ENCODE measurements at places on chromosomes 2 and 18.
A peak's percentile ranks its signal among the peaks of the same experiment; 100 is the strongest.

GRCh38 chr2:24566630-24567029 is 75.6 kb downstream of the NCOA1 start:
- DNase-seq: no peak

GRCh38 chr2:149259136-149259535 is 71.3 kb upstream of the LYPD6 start:
- no peak for DNase-seq

GRCh38 chr2:59658906-59659635 is 894.4 kb downstream of the BCL11A start:
- no peak for DNase-seq

DNA sequence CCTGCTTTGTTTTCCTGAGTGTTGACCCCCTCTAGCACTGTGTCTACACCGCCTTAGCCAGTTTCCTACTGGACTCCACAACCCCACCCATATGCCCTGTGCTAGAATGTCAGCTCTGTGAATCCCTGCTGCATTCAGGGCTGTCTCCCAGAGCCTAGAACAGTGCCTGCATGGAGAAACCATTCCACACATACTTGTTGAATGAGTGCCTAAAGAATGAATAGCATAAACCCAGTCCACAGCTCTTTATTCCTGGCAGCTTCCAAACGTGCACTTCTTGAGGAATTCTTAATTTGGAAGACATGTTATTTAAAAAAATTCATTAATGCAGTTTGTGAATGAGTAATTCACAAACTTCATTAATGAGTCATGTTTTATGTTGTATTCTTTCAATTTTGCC is 6.5 kb upstream of the NAPG start:
- no peak for DNase-seq

DNA sequence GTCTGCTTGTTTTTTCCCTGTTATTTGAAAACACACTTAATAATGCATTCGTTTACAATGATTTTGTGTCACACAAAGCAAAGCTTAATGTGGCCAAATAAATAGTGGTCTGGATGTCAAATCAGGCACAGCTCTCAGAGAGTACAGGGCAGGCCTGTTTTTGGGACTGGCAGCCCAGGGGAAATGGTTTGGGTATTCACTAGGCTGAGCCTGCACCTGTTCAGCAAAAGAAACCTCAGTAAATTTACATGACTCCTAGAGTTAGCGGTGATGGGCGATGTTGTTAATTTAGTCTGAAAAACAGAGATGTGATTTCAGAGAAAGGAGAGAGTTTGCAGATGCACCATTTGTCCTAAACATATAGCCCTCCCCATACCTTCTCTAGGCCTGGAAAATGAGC is 197.1 kb downstream of the ALK start:
- DNase-seq: no peak

DNA sequence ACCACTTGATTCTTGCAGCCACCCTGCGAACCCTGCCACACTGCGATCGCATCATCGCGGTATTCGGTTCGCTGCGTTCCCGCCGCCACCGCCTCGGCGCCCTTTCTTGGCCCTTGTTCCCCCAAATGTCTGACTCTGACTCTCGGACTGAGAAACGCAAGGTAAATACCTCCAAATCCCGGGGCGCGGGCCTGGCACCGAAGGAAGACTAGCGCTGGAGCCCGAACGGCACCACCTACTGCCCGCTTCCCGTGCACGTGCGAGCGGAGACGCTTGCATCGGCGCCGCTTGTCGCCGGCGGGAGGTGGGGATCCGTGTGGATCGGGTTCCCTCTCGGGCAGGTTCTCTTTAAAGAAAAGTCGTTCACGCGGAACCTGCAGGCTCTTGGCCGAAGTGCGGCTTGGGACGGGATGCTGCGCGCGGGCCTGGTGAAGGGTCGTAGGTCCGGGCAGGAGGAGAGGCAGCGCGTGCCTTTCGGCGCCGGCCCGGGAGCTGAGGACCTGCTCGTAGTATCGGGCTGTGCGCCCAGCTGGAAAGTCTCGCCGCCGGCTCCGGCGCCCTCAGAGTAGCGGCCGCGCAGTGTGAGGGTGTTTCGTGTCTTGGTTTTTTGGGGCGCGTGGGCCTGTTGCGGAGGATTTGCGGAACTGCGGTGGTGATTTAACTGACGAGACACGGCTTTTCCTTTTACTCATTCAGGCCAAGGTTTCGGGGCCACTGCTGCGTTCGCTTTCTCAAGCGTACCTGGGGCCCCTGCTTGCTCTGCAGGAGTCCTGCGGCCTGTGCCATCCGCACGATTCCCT is 514 bp downstream of the BCL2L11 start:
- peak; percentile 83 for DNase-seq

- no peak for DNase-seq
Observed at GRCh38 chr2:126715576-126716406, 59.8 kb downstream of the GYPC start.

DNA sequence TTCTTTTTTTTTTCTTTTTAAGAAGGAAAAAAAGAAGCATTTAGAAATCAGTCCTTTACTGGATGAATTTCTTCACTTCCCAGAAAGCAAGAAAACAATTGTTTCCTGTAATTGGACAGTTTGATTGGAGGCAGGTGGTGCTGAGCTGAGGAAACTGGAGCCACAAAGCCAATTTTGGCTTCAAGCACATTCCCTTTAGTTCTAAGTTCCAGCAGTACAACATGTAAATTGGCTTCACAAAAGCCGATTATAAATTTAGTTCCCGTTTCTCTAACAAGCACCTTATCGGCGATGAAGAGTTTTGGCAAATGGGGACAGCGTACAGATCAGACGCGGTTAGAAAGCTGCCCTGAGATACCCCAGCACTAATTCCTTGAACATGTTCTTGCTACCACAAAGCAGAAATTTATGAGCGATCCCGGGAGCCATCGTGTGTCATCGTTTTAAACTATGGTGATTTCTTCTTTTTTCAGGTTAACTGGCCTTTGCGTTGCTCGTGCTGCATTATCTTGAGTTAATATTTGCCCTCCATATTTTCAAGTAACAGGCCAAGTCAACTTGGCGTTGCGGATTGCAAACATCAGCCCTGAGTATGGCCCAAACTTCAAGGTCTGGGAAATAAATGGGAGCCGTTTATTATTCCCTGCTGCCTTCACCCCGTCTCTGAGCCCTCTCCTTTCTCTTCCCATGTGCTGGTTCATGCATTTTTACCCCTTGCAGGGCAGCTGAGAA is 190.4 kb upstream of the ID2 start:
- DNase-seq: no peak

DNA sequence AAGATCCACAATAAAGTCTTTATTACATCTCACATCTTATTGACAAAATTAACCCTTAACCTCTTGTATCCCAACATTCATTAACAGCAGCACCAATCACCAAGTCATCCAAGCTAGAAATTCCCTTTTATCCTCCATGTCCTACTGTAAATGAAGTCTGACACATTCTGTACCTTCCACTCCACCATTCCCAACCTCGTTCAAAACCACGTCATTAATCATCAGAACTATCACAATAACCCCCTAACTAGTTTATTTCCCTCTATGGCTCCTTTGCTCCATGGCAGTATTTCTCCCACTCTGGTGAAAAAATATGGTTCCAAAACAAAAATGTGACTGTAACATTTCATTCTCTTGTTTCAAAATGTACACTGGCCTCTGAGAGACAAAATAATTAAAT is 1626.2 kb downstream of the LRP1B start:
- no peak for DNase-seq

GRCh38 chr2:54685263-54685775 is 38.1 kb upstream of the EML6 start:
- no peak for DNase-seq

- no peak for DNase-seq
Observed at GRCh38 chr2:205680903-205681302, 1.4 kb upstream of the NRP2 start.

All from Right ventricle myocardium inferior (tissue), 1 donor.